ENCODE measurements at places on chromosomes 2 and 18.

- no peak for DNase-seq
Measured at GRCh38 chr18:44791520-44791919, 110.8 kb downstream of the SETBP1 start.

GRCh38 chr2:168517816-168518215 is 61.7 kb downstream of the CERS6 start:
- no peak for DNase-seq

GRCh38 chr18:30288662-30289414 is 753.7 kb downstream of the DSC3 start:
- no peak for DNase-seq

DNA sequence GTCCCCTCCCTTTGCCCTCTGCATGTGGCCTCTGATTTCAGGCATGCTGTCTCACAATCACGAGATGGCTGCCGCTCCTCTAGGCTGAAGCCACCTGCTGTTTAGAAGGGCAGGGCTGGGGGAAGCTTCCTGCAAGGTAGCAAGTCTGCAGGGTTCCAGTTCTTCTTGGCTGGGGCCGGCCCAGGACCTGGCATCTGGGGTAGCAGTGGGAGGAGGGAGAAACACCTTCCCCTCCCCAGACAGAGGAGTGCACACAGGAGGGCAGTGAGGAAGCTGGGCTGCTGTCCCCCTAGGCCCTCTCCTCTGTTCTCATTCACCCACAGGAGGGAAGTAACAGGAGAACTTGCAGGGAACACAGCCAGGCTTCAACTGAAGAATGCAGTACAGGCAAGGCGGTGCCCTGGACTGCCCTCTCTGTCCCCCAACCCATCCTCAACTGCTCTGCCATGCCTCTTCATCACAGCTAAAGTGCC is 345.9 kb upstream of the HS6ST1 start:
- no peak for DNase-seq
